ENCODE measurements at places on chromosomes 5 and 9.

GRCh38 chr9:136333045-136333444 is 5.7 kb downstream of the GPSM1 start:
- no peak for DNase-seq

- DNase-seq: no peak
Measured at GRCh38 chr9:109088221-109088620, 31.5 kb downstream of the TMEM245 start.

DNA sequence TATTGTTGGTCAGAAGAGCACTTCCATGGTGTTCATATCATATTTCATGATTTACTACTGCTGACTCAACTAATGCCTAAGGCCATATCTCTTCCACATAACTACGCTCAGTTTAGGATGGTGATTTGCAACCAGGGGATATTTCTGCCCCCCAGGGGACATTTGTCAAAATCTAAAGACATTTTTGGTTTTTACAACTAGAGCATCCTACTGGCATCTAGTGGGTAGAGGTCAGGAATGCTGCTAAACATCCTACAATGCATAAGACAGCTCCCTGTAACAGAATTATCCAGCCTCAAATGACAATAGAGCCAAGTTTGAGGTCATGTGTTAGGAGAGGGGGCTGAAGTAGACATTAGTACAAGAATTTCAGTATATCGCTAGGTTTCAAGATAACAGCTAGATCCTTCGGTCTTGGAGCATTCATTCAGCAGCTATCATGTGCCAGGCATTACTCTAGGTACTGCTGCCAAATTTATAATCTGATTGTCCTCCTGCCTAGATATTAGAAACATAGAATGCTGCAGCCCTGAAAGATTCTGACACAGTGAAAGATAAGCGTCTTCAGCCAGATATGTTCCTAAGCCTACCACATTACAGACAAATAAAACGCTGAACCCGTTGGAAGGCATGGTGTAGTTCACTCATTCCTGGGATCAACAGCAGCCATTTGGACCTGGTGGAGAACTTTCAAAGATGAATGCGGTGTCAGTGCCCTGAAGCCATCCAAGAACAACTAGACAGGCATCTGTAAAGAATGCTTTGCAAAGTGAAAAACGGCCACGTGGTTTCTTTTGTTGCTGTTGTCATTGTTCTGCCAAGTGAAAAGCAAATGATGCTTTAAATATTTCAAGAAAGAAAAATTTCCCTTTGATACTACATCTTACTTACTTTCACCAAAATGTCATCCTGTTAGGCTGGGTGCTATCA is 55.5 kb upstream of the FST start:
- peak; percentile 9 for DNase-seq

DNA sequence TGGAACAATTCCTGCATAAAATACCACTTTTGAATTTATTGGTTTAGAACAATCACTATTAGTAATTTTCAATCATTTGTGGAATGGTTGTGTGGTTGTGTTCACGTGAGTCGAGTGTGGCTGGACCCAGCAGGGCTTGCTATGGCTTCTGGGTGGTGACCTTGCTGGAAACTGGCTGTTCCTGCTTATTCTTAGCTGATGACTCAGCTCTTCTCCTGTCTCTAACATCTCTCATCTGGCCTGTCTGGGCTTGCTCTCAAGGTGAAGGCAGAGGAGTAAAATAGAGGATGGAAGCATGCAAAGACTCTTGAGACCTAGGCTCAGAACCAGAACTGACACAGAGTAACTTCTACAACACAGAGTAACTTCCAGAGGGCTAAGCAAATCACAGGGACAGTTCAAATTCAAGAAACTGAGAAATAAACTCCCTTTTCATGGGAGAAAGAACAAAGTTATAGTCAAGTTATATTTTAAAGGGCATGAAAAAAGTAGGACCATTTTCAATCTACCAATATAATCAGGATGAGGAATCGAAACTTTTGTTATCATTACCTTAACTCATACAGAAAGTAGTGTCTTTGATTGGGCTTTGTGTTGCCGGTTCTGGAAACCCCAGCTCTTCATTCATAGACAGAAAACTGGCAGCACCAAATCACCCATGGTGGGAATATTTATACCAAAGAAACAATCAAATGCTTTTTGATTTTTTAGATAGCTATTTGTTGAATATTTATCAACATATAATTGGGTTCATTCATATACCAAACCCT is 665.1 kb downstream of the CDH18 start:
- DNase-seq: no peak

DNA sequence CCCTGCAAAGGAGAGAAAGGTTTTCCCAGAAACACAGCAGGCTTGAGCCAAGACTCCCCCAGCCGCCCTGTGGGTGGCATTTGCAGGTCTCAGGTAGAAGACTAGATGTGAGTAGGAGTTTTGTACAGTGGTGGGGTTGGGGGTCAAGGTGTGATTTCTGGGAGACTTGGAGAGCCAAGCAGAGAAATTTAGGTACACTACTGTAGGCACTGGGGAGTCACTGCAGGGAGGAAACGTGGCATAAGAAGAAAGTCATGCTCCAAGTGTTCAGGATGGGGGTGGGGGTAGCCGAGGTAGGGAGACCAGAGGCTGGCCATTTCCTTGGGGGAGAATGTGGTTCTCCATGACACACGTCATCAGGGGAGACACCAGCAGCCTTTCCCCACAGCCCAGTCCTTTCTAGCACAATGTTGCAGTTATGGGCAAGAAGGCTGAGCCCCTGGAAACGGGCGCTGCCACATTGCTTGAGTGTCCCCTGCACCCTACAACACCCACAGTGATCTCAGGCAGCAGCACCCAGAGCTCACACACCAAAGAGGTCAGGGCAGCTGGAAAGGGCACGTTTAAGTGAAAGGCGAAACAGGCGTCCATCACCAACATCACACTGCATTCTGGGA is 210.5 kb downstream of the FSTL4 start:
- DNase-seq: no peak

GRCh38 chr5:86679529-86679928 is 61.8 kb downstream of the COX7C start:
- peak; percentile 69 for DNase-seq

DNA sequence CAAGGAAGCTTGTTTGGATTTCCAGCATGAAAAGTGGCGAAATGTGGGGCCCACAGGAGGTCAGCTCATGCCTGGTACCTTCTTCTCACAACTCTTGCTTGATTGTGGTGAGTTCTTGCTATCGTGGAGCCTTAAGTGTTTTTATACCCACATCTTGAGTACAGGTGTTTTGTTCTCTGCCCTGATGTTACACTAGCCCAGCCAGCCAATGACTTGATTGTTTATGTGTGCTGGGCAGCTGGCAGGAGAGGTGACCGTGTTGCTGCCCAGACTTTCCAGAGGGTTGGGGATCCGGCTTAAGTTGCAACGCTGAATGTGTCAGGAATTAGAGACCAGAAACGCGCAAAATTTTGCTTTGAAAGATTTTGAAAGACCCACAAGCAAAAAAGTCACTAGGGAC is 24.0 kb upstream of the TPPP start:
- no peak for DNase-seq

All from dermis blood vessel endothelial cell (primary cell).